ENCODE measurements at places on chromosomes 12 and 14. TPM values are rescaled to one million over a fixed set of nuclear protein-coding genes. Genes with fewer than 3 reads are reported as not detected.

DNA sequence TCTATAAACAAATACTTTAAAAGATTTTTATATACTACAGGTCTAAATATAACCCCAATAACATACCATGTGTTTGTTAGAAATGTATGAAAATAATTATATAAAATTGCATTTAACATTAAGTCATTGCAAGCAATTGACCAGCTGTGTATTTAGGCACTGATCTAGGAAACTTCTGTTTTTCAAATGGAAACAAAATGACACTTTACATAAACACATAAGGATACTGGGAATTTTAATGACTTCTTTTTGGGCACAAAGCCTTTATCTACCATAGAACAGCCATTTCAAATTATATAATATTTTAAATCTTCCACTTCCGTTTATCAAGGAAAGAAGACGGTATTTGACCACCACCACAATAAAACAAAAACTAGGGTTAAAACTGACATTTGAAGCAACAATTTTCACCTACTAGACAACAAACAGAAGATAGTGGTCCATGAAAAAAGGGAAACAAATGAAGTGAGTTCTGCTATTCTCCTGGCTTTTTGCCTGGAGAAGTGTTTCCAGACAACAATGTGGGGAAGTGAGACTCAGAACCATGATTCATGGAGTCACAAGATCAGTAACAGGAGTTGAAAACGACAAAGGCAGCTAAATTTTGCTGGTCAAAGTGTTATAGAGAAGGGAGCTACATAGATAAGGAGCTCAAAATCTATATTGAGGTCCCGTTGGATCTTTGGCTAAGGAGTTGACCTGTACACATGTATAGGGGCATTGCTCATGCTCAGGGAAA is 475.1 kb downstream of the TRHDE start:
- DNase-seq = no peak

TAS2R8 gene
- not detected for total RNA-seq

GRCh38 chr12:84996759-84997158 is 39.3 kb downstream of the TSPAN19 start:
- no peak for DNase-seq

DNA sequence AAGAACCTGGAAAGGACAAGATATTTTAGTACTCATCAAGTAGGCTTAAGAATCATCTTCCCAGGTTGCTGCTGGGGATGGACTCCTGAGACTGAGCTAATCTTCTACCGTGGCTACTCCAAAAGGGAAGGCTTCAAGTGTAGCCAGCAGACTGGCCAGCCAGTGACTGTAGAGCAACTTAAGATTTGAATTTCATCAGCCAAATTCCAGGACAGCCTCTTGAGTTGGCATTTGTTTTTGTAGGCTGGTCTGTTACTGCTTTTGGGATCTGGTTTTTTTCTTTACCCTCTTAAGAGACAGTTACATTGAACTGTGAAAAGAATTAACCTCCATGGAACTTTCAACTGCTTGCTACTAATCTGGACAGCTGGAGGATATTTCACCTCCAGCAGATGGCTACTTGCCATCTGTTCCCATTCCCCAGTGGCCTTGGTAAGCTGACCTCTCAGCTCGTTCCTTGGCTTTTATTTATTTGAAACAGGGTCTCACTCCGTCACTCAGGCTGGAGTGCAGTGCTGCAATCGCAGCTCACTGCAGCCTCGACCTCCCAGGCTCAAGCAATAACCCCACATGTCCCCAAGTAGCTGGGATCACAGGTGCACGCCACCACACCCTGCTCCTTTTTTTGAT is 20.7 kb downstream of the VTI1B start:
- no peak for DNase-seq

DNA sequence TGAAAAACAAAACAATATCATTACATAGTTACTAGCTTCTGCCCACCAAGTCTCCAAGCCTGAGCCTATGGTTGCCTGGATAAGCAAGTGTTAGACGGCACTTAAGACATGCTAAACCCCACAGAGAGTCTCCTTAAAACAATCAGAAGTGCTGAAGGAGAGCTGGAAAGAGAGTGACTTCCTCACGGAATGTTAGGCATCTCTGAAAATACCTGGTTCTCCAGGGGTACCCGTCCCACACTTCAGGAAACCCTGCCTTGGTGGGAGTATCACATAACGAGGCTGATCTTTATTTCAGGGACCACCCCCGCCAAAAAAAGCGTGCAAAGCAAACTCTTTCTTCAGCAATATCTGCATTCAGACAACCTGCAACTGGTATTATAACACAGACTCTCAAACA is 18.3 kb downstream of the LHX5 start:
- DNase-seq = no peak

PTMS gene
- 361 TPM for total RNA-seq

DNA sequence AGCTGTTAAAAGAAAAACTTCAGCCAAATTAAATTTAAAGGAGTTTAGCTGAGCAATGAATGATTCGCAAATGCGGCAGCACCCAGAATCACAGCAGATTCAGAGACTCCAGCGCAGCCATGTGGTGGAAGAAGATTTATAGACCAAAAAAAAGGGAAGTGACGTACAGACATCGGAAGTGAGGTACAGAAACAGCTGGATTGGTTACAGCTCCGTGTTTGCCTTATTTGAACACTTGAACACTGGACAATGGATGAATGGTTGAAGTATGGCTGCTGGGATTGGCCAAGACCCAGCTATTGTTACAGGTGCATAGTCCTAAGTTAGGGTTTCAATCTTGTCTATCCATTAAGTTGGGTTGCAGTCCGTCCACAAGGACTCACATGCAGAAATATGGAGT is 42.6 kb downstream of the GALNT8 start:
- DNase-seq = no peak

DPF3 gene
- 0.11 TPM for total RNA-seq

OTX2 gene
- total RNA-seq = not detected

GRCh38 chr12:40986001-40986400 is 202.1 kb upstream of the PDZRN4 start:
- DNase-seq = no peak

- DNase-seq = no peak
These were observed 150.3 kb downstream of the SMOC1 start for GRCh38 chr14:70029296-70030132.

POTEG gene
- not detected for total RNA-seq

DNA sequence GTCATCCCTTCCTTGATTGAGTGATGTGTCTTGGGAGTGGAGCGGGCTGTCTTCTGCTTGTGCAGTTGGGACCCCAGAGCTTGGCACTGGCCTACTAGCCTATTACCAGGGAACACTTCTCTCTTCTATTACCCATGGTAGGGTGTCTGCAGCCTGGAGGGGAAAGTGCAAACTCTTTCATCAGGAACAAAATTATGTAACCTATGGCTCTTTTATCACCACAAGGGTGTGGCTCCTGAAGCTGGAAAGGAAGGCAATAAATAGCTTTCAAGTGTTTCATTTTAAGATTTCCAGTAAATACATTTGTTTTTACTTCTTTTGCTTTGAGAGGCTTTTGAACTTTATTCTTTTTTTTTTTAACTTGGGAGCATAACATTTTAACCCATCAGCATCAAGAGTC is 349.7 kb upstream of the FAR2 start:
- no peak for DNase-seq

DNA sequence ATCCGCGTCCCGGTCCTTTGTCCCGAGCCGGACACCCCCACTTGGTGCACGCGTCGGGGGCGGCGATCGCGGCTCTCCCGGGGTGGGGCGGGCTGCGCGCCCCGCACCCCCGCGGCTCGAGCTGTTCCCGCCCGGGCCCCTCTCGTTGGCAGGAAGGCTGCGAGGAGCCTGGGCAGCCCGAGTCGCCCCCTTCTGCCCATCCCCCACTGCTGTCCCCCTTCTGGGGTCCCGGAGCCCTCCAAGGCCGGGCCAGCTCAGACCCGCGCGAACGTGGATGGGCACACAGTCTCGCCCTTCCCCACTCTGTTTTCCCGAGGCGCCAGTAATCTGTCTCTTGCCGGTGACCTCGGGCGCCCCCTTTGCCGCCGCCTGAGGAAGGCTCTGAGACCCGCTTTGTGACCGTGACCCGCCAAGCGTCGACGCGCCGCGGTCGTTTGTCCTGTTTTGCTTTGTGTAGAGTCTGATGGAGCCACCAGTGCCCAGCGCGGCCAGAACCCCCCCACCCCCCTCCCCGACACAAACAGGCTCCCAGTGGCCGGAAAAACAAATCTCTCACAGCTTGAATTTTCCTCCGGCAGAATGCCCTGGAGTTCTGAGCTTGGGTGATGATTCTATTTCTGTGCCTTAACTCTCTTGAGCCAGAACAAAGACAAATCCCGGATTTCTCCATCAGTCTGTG is 610 bp downstream of the C14orf132 start:
- no peak for DNase-seq

Measured in ascending aorta (tissue), 2 donors.